AG10803 (cell line): ENCODE measurements at places on chromosomes 6 and 20.

DNA sequence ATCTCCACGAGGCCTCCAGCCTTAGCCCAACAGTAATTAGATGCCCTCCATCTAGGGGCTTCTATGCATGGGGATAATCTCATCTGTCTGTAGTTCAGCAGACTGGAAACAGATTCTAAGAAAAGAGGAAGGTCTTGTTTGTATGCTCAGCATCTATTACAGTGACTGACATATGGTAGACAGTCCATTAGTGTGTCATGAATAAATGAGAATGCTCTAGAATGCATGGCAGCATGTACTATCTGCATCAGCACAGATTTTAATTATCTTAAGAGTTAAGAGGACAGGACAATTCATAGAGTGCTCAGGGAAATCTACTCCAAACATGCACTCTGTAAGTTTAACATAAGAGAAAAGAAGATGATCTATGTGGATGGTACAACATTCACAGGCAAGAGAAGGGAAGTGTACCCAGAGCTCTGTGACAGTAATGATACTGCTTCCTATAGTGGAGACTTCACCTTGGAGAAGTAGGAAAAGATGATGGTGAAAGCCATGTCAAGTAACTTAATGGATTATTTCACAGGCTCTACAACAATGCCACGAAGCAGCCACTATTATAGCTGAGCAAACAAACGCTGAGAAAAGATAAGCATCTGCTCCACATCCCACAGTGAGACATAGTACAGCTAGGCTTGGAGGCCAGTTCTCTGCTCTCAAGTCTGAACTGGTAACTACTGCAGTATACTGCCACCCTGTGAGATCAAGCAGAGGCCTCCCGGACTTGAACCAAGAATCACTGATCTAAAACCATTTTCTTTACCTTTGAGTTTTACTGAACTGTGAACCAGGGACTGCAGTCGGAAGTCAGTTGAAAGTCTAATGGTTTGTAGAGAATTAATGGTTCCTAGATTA lies 309.2 kb upstream of the SPTLC3 start:
- DNase-seq: no peak

- DNase-seq: no peak
Observed at GRCh38 chr6:106856227-106856874, 118.2 kb downstream of the CD24 start.

- peak; percentile 93 for DNase-seq
Observed at GRCh38 chr6:43769526-43770371, at the start of gene VEGFA. VEGFA (plus strand) TSS chr6:43770211.

GRCh38 chr6:28134015-28134414 lies 7.7 kb upstream of the ZKSCAN8 start:
- DNase-seq: peak; percentile 42

- DNase-seq: no peak
Observed at GRCh38 chr20:45077559-45077958, 23.4 kb downstream of the KCNS1 start.

DNA sequence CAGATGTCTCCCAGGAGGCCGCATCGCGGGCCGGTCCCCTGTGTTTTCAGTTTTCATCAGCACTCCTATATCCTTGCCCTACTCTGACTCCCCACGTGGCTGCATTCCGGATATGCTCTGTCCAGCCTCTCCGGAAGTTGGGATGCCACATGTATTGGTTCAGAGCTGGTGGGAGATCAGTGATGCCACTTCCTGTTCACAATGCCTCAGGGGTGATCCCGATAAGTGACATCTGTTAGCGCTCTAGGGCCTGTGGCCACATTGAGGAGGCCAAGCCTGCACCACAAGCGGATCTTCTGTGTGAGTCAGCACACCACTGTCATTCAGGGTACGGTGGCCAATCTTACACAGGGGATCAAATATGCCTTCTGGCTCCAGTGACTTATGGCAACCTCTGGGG lies 57.8 kb downstream of the PPP1R3G start:
- no peak for DNase-seq

DNA sequence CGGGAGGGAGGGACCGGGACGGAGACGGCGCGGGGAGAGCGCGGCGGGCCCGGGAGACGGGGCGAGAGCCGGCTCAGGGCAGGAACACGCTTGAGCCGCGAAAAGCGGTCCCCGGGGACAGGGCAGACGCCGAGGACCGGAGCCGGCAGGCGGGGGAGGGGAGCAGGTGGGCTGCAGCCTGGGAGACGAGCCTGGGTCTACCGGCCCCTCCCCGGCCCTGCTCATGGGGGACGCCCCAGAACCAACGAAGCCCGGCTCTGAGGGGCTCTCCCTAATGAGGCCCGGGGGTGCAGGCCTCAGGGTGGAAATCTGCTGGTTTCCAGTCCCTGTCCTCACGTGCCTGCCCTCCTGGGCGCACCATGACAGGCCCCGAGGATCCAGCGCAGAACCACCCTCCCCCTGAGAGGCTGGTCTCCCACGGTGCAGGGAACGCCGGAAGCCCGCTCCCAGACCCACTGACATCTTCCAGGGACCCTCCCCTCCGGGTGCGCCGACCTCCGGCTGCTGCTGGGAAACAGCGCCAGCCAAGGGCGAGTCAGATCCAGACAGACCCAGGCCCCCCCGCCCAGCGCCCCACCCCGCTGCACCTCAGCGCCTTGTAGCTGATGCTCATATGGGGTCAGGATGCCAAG lies 571 bp upstream of the EEF1A2 start:
- no peak for DNase-seq

GRCh38 chr6:5044866-5045265 lies 40.3 kb upstream of the PPP1R3G start:
- peak; percentile 12 for DNase-seq

- DNase-seq: no peak
Observed at GRCh38 chr6:24401458-24401857, 1.3 kb upstream of the MRS2 start.

DNA sequence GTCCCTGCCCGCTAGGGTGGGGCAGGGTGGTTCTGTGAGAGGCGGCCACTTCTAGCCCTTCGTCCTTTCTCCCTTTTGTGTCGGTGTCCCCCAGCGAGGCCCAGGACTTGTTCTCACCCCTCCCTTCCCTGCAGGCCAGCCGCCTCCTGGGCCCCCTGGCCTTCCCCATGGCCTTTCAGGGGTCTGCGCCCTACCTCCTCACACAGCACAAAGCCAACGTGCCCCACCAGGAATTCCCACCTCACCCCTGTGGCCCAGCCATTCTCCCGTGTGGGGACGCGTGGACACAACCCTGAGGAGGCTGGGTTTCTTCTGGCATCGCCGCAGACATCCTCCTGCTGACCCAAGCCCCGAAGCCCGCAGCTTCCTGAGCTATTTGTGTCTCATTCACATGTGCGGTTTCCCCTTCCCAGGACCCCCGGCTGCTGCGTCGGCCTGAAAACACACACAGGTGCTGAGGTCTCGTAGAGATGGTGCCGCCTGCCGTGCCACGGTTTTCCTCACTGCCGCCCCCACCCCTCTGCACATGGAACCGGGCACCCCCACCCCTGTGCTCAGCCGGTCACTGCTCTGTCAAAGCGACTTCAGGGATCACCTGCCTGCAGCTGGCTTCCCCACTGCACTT lies 375.8 kb downstream of the CDH4 start:
- no peak for DNase-seq

- no peak for DNase-seq
Observed at GRCh38 chr20:20782231-20782630, 69.8 kb upstream of the RALGAPA2 start.

DNA sequence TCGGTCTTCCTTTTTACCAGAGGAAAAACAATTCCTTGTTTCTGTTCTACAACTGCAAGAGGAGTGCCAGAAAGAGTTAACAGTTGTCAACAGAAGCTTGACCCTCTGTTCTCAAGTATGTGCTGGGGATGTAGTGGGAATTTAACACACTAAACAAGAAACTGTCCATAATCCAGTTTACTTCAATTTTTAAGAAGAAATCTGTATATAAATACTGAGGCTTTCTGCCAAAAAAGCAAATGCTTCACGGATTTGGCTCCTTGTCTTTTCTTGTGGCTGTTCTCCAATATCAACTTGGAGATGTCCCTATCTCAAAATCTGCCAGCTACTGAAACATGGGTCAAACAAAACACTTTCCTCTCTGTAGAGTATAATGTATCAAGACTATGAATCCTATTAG lies 26.8 kb downstream of the REV3L start:
- DNase-seq: no peak

GRCh38 chr6:119446115-119446554 lies 96.6 kb upstream of the MAN1A1 start:
- DNase-seq: peak; percentile 72

- DNase-seq: peak; percentile 10
Observed at GRCh38 chr6:1018041-1018440, 293.9 kb upstream of the FOXQ1 start.
